Adipocyte (in vitro differentiated cells): ENCODE measurements at places on chromosomes 3 and 15.

DNA sequence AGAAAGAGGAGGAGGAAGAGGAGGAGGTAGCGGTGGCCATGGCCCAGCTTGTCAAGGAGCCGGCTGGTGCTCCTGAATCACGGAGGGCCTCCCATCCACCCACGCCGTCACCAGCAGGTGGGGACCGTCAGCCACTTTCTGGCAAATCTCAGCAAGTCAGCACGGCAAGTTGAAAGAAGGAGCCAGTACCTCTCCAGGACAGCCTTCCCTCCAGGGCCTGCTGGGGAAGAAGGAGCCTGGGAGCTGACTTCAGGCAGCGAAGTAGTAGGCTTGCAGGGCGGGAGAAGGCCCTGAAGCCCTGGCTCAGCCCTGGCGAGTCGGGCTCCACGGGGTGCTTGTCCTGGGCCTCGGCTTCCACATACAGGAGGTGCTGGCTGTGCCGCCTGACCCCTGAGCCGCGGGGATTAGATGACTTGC is 99.2 kb upstream of the TRPM1 start:
- peak; percentile 6 for DNase-seq

DNA sequence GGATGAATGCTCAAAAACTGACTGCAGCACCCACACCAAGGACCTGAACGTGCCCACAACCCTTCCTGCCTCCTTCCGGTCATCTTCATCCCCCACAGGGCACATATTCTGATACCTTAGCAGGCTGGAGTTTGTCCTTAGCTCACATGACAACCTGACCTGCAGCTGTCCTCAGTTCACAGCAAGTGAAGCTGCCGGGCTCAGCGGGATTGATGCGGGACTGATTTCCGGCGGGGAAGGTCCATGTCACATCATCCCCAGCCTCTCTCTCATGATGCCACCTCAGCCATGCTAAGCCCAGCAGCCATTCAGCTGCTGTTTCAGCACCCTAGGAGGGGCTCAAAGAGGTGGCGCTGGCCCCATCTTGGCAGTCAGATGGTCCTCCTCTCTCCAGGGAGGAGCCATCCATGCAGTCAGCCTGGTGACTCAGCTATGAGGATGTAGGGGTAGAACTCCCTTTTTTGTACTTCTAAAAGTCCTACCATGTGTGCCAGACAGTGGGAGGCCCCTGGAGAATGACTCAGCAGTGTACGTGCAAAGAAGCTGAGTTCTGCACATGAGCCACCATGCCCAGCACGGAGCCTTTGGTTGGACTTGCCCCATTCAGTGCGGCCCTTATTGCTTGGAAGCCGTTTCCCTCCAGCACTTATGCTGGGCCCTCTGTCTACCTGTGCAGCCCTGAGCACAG is 9.5 kb downstream of the CA12 start:
- peak; percentile 91 for DNase-seq

DNA sequence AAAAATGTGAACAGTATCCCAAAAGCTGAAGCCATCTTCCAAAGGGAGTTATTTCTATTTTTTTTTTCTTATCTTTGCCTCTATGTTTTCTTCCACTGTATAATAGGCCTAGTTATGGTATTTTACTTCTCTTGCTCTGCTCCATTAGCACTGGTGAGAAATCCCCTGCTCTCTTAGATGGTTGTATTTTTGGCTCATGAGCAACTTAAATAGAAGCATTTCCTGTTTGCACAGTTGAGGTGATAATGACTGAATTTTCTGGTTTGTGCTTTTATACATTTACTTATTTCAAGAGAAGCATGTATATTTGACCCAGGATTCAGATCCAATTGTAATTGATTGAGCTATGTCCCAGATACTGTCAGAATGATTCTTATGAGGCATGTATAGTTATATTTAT is 61.6 kb upstream of the CD200R1L start:
- DNase-seq, result no peak

- peak; percentile 56 for DNase-seq
These were observed 498 bp downstream of the PDE12 start for GRCh38 chr3:57556459-57557084.

GRCh38 chr3:99949956-99950670 is 132.5 kb downstream of the CMSS1 start:
- no peak for DNase-seq

- no peak for DNase-seq
These were observed 69.8 kb upstream of the SPATA12 start for GRCh38 chr3:56990641-56991015.

DNA sequence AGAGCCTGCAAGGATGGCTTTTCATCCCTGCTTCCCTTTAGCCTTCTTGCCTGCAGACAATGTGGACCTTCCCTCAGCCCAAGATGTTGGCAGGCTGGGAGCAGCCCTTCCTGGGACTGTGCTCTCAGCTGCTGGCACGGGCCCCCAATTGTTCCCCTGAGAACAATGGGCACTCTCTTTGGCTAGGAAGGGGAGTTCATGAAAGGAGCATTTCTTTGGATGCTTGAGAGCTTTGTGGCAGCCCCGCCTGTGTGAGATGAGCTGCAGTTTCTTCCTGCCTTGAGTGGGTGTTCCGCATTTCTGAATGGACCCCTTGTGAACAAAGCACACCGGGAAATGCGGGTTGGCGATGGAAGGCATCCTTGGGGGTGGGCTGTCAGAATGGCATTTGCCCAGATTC is 35.0 kb upstream of the BSN start:
- no peak for DNase-seq

GRCh38 chr3:121064121-121064520 is 156.1 kb downstream of the STXBP5L start:
- no peak for DNase-seq

DNA sequence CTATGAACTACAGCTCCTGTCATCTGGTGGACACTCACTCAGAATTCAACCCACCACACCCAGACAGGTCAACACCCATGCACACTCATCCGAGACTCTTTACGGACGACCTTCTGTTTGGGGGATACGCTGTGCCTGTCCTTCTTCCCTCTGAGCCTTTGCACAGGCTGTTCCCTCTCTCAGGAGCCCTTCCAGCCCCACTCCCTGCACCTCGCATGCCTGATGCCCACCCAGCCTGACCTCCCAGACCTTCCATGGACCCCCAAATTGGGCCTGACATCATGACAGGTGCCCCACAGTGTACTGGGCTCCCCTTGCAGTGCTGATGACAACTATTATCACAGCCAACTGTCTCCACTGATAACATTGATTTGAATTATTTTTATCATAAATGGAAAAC is 135.8 kb downstream of the NSMCE3 start:
- DNase-seq, result no peak

DNA sequence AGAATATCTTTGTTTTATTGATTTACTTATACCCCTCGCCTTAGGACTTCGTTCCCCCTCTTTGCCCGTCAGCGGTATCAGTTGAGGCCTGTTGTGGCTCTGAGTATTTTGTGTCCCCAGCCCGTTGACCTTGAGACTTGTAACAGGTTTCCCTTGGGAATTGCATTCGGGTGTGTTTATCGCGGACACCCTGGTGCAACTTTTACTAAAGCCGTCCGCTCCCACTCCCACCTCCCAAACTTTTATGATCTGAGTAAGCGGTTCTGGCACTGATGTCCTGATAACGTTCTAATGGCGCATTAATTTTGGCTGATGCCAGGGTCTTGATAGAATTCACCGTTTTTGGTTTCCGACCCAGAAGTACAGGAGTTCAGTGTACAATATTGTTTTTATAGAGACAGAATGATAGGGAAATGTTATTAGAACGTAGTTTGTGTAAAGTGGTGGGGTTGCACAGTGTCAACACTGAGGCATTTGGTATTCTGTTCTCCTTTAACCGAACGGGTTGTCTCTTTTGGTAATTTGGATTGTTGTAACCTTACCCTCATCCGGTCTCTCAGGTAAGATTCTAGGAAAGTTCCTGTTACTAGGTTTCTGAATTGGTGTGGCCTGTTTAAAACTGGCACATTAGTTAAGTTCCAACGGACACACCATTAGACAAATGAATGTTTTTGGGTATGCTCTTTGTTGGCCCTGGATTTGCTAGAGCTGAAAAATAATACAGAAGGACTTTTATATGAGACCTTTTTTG is 47.8 kb downstream of the OIP5 start:
- peak; percentile 63 for DNase-seq

GRCh38 chr3:4520033-4520816 is 27.1 kb downstream of the ITPR1 start:
- DNase-seq, result no peak

DNA sequence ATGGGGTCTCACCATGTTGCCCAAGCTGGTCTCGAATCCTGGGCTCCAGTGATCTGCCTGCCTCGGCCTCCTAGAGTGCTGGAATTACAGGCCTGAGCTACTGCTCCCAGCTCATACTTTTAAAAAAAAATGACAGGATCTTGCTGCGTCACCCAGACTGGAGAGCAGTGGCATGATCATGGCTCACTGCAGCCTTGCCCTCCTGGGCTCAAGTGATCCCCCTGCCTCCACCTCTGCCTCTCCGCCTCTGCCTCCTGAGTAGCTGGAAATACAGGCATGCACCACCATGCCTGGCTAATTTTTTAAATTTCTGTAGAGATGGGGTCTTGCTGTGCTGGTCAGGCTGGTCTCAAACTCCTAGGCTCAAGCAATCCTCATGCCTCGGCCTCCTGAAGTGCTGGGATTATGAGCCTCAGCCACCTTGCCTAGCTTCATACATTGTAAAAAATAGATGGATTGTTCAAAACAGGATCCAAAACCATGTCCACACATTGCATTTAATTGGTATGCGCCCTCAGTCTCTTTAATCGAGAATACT is 8.9 kb downstream of the PHLDB2 start:
- DNase-seq, result no peak

- DNase-seq, result peak; percentile 93
These were observed 48.5 kb downstream of the CHCHD6 start for GRCh38 chr3:126752303-126753190.

GRCh38 chr3:50258029-50258680 is 10.8 kb upstream of the SEMA3B start:
- DNase-seq, result no peak

GRCh38 chr3:190840146-190840545 is 22.3 kb downstream of the GMNC start:
- DNase-seq, result peak; percentile 42

DNA sequence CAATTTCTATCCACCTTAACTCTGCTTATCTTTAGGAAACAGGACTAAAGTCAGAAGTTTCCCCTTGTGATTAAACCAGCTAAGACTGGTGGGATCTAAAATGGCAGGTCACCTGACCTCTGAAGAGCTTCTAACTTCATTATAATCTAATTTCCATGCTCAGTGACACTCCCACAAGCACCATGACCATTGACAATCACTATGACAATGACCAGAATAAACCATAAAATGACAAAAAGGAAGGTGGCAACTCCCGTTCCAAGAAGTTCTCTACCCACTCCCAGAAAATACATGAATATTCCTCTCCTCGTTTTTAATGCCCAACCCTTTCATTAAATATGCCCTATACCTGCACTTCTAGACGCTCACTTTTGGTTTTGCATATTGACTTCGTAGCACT is 471.2 kb upstream of the CCDC54 start:
- no peak for DNase-seq

DNA sequence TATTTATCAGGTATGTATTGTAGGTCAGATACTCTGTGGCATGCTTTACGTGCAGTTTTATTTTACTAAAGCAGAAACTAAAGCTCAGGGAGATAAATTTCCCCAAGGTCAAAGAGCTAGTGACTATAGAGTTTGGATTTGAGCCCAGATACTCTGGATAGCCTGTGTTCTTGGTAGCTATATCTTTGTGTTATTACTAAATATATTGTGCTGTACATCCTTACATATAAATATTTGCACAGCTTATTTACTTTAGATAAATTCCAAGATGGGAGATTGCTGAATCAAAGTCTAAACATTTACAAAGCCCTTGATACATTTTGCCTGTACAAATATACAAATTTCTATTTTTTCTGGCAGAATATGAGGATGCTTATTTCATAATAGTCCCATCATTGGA is 660.9 kb upstream of the NAALADL2 start:
- peak; percentile 62 for DNase-seq

GRCh38 chr3:138196023-138196422 is 8.9 kb downstream of the ARMC8 start:
- no peak for DNase-seq

DNA sequence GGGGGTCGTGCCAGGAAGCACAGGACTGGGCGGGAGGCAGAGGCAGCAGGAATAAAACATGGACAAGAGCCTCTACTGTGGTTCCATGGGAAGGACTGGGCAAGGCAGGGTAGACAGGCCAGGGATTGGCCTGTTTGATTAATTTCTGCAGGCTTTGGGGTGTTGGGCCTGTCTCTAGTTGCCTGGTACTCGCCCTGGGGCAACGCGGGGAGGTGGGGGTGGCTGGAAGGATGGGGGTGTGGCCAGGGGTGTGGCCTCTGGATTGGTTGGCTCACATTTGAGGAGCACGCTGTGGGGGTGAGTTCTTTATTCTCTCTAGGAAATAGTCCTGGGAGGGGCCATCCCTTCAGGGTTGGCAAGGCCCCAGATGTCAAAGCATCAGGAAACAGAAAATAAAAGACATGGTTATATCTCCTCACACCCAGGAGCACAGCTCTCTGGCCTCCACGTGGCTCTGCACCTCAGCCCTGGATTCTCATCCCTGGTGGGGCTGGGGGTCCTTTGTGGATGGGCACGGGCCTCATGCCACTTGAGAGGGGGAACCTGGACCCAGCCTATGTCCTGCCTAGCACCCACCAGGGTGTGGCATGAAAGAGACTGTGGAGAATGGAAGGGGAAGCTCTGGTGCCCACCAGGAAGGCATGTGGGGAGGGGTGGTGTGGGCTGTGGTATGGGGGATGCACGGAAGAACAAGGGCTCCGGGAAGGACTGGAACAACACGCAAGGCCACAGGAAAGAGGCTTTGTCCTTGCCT is 223.0 kb upstream of the LYSMD4 start:
- no peak for DNase-seq

DNA sequence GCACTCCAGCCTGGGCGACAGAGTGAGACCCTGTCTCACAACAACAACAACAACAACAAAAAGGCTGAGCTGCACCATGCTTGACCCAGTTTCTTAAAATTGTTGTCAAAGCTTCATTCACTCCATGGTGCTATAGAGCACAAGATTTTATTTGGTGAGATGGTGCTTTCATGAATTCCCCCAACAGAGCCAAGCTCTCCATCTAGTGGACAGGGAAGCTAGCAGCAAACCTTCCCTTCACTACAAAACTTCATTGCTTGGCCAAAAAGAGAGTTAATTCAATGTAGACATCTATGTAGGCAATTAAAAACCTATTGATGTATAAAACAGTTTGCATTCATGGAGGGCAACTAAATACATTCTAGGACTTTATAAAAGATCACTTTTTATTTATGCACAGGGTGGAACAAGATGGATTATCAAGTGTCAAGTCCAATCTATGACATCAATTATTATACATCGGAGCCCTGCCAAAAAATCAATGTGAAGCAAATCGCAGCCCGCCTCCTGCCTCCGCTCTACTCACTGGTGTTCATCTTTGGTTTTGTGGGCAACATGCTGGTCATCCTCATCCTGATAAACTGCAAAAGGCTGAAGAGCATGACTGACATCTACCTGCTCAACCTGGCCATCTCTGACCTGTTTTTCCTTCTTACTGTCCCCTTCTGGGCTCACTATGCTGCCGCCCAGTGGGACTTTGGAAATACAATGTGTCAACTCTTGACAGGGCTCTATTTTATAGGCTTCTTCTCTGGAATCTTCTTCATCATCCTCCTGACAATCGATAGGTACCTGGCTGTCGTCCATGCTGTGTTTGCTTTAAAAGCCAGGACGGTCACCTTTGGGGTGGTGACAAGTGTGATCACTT is 2.0 kb downstream of the CCR5 start:
- no peak for DNase-seq

GRCh38 chr3:46681387-46681786 is 12.1 kb downstream of the ALS2CL start:
- DNase-seq, result no peak

GRCh38 chr3:46067401-46067800 is 40.1 kb upstream of the XCR1 start:
- DNase-seq, result no peak
